Transverse colon (tissue), 4 donors: ENCODE measurements at places on chromosomes 1 and 21. TPM values are rescaled to one million over a fixed set of nuclear protein-coding genes. Genes with fewer than 3 reads are reported as not detected.

GRCh38 chr1:231666220-231666936, 39.8 kb downstream of the DISC1 start:
- no peak for DNase-seq

- DNase-seq = no peak
Observed at GRCh38 chr1:172069534-172069933, 228.2 kb downstream of the DNM3 start.

The SLC26A9 gene
- total RNA-seq = not detected

The CYP4X1 gene
- 0.96 TPM for total RNA-seq

- no peak for DNase-seq
Observed at GRCh38 chr1:35915693-35916092, 15.2 kb upstream of the AGO3 start.

GRCh38 chr1:40919475-40920011, 57.4 kb upstream of the CITED4 start:
- no peak for DNase-seq

DNA sequence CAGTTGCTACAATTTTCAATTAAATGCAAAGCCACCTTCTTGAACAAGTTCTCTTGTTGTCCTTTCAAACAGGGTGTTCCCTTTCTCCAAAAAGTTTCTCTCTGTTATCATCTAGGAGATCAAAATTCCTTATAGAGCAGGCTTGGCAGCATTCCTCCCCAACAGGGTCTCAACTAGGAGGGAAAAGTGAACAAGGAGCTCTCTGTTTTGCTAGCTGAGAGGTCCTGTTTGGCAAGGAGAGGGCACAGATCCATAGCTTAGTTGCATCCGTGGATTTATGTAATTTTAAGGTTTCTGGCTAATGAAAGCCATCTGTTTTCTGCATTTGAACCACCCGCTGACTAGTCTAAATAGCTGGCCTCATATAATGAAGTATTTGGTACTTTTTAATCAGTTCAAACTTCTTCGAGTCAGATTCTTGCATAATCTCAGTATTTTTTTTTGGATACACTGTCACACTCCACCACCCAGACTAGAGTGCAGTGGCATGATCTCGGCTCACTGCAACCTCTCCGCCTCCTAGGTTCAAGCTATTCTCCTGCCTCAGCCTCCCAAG, 54.0 kb downstream of the APP start:
- no peak for DNase-seq

DNA sequence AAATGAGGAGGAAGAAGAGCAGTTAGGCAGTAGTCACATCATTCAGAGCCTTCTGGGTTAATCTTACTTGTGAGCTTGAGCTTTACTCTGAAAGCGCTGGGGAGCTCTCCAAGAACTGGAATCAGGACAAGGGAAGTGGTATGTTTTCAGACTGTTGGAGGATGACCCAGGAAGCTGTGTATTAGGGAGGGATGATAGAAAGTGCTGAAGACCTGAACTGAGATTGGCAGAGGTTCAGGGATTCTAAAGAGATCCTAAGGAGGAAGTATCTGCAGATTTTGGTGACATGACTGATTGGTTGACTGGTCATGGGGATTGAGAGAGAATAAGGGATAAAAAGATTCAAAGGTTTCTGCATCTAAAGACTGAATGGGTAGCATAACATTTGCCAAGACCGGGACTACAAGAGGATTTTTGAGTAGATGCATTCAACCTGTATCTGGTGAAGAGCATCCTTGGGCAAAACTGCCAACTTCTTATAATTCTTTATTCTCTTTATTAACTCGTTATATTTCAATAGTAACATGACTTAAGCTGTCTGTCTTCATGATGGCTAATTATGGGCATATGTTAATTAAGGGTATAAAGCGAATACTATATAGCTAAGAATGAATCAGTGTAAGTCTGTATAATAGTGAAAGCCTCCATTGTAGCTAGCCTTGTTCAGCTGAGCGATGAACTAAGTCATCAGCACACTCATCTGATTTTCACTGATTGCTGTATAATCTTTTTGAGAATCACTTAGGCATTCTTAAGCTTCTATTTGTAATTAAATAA, 41.8 kb downstream of the XCL1 start:
- no peak for DNase-seq

GRCh38 chr21:22231013-22231412, 1232.8 kb downstream of the NCAM2 start:
- no peak for DNase-seq

The KAZN gene
- total RNA-seq = 12.0 TPM

The RGS5 gene
- total RNA-seq = 28.1 TPM

DNA sequence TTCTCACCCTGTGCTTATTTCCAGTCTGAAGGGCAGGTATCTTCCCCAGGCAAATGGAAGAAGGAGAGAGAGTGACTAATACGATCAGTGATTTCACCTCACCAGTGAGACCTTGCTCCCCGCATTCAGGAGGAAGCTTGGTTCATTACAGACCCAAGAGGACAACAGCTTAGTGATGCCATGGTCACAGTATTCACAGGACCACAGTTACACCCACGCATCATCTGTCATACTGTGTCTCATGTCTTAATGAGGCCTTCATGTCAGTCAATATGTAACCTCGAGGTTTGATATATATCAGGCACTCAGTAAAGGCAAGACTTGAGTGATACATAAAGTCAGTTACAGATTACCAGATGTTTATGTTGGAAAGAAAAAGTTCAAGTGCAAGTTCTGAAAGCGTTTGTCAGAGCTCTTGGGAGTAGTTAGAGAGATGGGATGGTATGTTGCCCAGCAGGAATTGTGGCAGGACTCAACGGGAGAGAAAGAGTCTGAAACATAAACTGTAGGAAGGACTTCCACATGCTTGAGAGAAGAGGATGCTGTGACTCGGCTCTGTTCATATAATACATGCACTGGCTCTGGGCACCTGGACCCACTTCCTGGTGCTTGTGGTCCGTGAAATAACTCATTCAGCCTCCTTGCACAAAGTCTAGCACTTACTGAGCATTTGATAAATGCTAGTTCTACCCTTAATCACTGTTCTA, 33.3 kb downstream of the GNPAT start:
- DNase-seq = no peak

The TXNDC12 gene
- total RNA-seq = 31.4 TPM

The ETNK2 gene
- total RNA-seq = 3.3 TPM

The HMGB4 gene
- total RNA-seq = not detected

- no peak for DNase-seq
Observed at GRCh38 chr1:81505831-81506230, 294.9 kb upstream of the ADGRL2 start.

- DNase-seq = no peak
Observed at GRCh38 chr1:159873530-159874143, 11.2 kb upstream of the VSIG8 start.

- DNase-seq = no peak
Observed at GRCh38 chr1:204758601-204759000, 73.1 kb upstream of the LRRN2 start.

- DNase-seq = no peak
Observed at GRCh38 chr1:157096881-157097280, 2.7 kb downstream of the ETV3L start.

- DNase-seq = no peak
Observed at GRCh38 chr21:42837421-42838211, 41.7 kb downstream of the WDR4 start.

- DNase-seq = no peak
Observed at GRCh38 chr1:19454265-19455146, 30.8 kb downstream of the CAPZB start.

- no peak for DNase-seq
Observed at GRCh38 chr1:57133686-57134085, 167.9 kb upstream of the C8B start.

- no peak for DNase-seq
Observed at GRCh38 chr1:201747261-201747660, 81.7 kb upstream of the IPO9 start.

DNA sequence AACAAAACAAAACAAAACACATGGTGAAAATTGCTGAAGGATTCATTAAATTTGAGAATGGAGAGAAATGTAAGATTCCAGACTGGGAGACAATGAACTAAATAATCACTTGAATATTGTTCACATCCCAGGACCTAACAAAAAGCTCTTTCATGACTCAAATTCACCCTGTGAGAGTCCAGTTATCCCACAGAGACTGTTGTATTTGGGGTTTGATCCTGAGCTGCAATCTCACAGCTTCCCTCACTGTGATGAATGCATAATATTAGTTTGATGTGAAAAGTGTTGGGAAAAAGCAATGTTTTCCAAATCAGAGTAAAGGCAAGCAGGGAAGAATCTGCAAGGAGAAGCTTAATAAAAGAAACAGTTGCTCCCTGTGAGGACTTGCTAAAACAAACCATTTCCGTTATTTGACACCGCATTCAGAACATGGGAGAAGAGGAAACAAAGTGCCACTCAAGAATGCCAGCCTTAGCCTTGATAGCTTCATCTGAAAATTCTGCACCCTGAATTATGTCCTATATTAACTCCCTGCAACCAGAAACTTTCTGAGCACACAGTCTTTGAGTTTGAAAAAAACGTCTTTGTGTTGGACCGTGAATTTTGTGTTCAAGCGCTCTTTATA, 208.8 kb downstream of the DAB1 start:
- no peak for DNase-seq

The HSD3B2 gene
- total RNA-seq = 3.3 TPM

- DNase-seq = no peak
Observed at GRCh38 chr1:221632072-221632471, 109.8 kb downstream of the DUSP10 start.

The OR2T11 gene
- total RNA-seq = not detected

The EFNA1 gene
- 108 TPM for total RNA-seq

The IFI44L gene
- total RNA-seq = 1.8 TPM

GRCh38 chr1:45864167-45865106, 61.0 kb downstream of the MAST2 start:
- no peak for DNase-seq

The TRIM45 gene
- total RNA-seq = 106 TPM

DNA sequence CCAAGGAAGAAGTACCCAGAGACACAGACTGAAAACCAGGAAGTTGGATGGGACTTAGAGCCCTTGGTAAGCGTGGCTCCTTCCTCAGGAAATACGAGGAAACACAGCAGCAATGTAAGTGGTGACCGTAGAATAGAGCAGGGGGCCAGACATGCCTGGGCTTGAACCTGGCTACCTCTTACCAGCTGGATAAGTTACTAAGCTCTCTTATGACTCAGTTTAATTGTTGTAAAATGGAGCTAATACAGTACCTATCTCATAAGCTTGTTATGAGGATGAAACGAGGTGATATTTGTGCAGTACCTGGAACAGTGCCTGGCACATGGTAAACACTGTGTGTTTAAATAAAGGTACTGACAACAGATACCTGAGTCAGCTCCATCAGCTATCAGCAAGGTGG, 19.2 kb downstream of the EBNA1BP2 start:
- DNase-seq = no peak

- DNase-seq = no peak
Observed at GRCh38 chr1:56442290-56442877, 137.0 kb downstream of the PLPP3 start.

DNA sequence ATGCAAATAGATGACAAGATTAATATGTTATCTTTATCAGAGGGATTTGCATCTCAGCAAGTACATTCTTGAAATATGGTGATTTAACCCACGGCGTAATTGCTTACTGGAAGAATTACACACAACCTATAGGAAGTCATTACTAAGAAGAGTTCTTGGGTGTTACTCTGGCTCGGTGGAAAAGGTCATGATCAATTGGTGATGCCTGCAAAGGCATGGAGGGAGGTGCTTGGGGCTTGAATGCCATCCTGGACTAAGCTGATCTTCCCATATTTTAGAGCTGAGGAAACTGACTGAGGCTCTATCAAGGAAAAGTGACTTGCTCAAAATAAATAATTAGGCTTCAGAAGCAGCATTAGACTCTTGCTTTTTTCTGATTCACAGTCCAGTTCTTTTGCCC, 137.5 kb upstream of the JUN start:
- DNase-seq = no peak
